ENCODE measurements at places on chromosomes 6 and 20.

DNA sequence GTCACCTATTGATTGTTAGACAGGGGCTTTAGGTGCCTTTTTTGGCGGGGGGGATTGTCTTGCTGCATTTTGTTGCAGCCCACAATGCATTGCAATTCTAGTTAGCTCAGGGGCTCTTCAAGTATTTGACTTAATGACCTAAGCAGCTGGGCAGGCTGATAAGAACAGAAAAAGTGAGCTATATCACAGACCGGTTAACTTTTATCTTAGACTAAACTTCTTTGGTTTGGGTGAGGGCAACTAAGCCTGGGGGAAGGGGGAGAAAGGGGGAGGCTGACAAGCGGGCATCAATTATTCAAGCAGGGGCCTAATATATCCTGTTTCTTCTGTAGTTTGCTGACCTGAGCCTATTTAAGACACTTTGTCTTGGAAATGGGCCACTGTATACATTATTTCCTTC lies 66.0 kb upstream of the GPR6 start:
- no peak for DNase-seq

- no peak for DNase-seq
Measured at GRCh38 chr6:99609905-99610489, 3.4 kb downstream of the PRDM13 start.

DNA sequence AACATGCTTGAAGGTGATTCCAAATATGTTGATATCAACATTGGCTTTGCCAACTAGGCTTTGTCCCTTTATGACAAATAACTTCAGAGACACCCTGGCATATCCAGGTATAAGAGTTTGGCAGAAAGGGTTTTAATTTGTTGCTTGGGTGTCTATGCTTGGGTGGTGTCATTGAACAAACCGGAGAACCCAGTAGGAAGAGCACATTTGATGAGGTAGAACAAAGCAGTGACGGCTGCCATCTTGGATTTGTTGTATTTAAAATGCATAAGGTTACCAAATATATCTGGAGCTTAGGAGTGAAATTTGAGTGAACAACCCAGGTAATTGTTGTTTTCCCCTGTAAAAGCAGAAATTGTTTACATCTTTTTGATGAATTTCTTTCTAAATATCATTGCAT lies 503.7 kb upstream of the JARID2 start:
- no peak for DNase-seq

GRCh38 chr6:96939007-96939805 lies 14.7 kb downstream of the KLHL32 start:
- no peak for DNase-seq

DNA sequence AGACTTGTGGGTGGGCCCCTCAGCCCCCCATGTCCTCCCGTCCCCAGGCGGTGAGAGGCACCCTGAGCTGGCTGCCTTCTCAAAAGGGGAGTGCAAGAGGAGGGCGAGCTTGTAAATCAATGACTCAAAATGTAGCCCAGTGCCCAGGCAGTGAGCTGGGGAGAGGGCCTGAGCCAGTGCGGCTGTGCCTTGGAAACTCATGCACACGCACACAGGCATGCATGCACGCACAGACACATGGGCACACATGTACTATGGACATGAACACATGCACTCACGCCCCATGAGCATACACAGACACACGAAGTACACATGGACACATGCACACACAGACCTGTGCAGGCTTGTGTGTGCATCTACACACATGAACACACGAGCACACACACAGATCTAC lies 133.5 kb downstream of the TAF4 start:
- DNase-seq, result no peak

DNA sequence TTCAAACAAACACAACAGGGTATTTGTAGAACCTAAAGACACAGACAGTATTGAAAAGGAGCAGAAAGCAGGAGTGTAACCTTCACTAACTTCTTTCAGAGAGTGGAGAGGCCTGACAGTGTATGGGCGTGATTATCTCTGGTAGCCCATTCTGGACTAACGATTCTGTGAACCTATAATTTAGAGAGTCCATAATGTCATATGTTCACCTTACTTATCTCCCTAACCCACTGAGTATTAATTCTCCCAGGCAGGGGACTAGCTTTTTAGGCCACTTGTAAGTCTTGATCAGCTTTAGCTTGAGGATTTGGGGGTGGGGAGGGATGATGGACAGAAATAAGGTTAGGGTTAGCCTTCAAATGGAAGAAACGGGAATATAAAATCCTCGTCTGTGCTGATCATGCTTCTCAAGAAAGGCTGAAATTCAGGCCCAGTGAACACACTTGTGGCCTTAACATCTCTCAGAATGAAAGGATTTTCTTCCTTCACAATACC lies 2.8 kb upstream of the PARD6B start:
- DNase-seq, result no peak

- DNase-seq, result no peak
Measured at GRCh38 chr6:108699290-108700041, 138.7 kb downstream of the FOXO3 start.

GRCh38 chr20:11186301-11187008 lies 512.7 kb upstream of the JAG1 start:
- no peak for DNase-seq

GRCh38 chr20:63133481-63134091 lies 82.3 kb downstream of the YTHDF1 start:
- no peak for DNase-seq

DNA sequence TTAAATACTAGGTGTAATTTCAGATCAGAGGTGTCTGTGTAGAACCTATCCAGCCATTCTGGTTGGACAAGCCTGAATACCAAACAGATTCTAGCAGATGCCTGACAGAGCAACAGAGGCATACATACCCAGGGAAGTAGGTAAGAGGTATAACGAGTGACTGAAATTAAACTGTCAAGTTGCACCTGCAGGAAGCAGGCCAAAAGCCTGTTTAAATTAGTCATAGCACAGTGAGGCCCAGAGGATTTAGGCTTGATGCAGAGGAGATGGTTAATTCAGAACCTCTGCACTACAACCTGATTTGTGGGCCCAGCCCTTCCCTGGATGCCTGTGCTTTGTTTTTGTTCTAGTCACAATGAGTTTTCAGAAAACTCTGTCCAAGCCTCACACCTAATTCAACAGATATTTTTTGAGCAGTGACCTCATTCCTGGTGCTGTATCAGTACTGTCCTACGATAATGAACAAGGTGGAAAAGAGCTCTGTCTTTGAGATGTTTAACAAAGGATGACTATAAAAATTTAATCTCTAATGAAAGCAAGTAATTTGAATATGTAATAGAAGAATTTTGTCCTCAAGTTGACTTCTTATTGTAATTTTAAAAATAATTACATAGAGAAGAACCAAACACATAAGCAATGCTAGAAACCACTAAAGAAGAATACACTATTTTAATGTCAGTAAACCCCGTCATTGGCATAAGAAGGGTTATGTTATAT lies 31.7 kb downstream of the C6orf58 start:
- no peak for DNase-seq

GRCh38 chr6:132234356-132234755 lies 166.9 kb downstream of the MOXD1 start:
- no peak for DNase-seq

- DNase-seq, result no peak
Measured at GRCh38 chr6:134358320-134358719, 40.4 kb upstream of the SGK1 start.

DNA sequence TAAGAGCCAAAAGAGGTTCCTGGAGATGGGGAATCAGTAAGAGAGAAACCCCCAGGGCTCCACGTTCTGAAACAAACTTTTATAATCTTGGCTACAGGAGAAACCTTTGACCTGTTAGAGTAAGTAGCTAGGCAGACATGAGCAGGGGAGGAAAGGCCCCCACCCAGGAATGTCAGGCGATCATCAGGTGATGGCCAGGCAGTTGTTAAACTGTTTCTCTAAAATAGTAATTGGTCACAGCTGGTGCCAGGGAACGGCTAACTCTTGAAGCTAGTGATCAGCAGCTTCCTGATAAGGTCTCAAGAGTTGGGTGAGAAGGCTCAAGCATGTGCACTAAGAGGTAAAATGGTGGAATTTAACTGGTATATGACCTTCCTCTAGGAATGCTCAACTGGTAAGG lies 263.8 kb downstream of the HDGFL1 start:
- DNase-seq, result no peak

- no peak for DNase-seq
Measured at GRCh38 chr20:46520976-46521579, 7.7 kb upstream of the ZNF334 start.

Data from activated naive CD8-positive, alpha-beta T cell treated with anti-CD3 and anti-CD28 coated beads, Interleukin-2, amount 50 U/mL, for 16 hours (primary cell).